ENCODE measurements at places on chromosomes 2 and 18.

GRCh38 chr2:132417430-132418035 is 928 bp downstream of the GPR39 start:
- no peak for DNase-seq

DNA sequence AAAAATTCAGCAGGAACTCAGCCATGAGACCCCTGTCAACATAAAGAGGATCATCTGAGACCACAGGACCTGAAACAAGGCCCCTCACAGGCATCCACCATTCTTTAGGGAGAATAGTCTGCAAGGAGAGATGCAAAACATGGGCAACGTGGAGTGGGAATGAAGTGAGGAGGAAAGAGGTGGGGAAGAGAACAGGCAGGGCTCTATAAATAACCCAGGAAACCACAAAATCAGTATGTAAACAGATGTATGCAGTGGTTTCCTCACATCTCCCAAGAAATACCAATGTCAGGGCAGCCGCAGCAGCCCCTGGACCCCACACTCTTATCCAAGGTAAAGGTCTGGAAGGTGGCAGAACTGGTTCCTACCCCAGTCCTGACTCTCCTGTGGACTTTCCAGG is 168.5 kb downstream of the EN1 start:
- no peak for DNase-seq

- no peak for DNase-seq
These were observed 13.5 kb upstream of the CALCRL start for GRCh38 chr2:187461294-187462261.

GRCh38 chr2:25991965-25992364 is 9.7 kb upstream of the KIF3C start:
- DNase-seq, result no peak

DNA sequence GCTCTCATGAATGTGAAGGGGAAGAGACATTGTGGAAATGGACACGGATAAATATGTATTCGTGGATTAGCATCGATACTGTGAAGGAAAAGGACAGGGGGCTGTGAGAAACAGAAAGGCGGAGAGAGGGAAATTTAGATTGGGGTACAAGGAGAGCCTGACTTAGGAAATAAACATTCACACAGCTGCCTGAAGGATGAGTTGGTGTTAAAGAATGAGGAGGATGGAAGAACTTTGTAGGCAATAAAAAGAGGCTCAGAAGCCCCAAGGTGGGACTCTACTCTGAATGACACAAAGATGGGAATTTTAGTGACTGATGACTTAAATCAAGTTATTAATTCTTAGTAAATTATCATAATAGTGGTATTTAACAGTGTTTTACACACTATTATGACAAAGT is 10.1 kb downstream of the MYO1B start:
- DNase-seq, result no peak

GRCh38 chr2:229088517-229088913 is 182.6 kb downstream of the PID1 start:
- no peak for DNase-seq

GRCh38 chr2:136741471-136741870 is 23.9 kb upstream of the THSD7B start:
- no peak for DNase-seq

GRCh38 chr2:120480903-120481445 is 135.0 kb downstream of the INHBB start:
- DNase-seq, result no peak

DNA sequence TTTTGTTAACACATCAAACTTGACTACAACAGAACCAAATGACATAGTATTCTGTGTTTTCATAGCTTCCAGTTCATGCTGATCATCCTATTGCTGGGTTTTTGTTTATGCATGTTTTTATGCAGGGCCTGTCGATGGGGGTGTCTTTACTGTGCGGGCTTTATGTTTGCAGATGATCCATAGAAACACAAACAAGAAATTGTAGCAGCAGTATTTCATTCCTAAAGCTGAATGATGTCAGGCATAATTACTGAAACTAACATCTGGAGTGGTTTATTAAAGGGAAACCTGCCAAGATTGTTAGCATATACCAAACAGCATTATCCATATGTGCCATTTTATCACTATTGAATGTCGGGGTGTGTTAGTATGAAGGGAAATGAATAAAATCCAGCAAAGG is 129.7 kb downstream of the PTPRM start:
- DNase-seq, result no peak

DNA sequence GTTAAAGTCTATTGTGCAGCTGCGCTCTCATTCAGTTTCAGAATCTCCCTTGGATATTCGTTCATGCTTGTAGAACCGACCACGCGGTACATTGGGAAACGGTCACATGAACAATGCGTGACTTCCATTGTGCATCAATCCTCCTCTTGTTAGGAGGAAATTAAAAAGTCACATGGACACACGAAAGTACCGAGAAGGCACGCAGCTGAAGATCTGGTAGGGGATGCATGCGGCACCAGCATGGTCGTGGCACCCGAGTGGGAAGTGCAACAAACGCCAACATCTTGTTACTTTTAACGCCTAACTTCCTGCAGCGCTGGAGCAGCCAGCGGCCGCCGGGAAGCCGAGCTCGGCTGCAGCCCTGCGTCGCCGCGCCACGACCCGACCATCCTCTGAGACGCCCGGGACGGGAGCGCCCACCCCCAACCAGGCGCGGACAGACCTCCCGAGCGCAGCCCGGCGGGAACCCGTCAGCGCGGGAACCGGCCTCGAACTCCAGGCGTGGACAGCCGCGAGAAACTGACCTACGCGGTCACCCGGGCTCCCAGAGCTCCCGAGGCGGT is 412 bp downstream of the OSBPL1A start:
- peak; percentile 55 for DNase-seq

DNA sequence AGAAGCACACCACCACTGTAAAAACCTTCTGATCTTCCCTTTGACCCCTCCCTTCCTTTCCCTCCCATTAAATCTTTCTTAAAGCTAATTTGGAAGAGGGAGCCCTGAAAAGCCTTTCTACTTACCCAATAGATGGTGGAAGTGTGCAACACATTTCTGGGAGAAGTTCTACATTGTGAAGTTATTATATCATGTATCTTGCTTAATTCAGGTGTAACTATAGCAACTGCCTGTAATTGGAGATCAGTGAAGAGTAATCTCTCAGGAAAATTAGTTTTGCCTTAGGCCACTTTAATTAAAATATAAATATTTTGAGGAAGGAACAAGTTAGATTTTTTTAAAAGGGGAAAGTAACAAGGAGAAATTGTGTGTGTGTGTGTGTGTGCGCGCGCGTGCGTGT is 266.0 kb downstream of the SH3BP4 start:
- no peak for DNase-seq

- no peak for DNase-seq
These were observed 125.1 kb upstream of the TNP1 start for GRCh38 chr2:216984937-216985336.

DNA sequence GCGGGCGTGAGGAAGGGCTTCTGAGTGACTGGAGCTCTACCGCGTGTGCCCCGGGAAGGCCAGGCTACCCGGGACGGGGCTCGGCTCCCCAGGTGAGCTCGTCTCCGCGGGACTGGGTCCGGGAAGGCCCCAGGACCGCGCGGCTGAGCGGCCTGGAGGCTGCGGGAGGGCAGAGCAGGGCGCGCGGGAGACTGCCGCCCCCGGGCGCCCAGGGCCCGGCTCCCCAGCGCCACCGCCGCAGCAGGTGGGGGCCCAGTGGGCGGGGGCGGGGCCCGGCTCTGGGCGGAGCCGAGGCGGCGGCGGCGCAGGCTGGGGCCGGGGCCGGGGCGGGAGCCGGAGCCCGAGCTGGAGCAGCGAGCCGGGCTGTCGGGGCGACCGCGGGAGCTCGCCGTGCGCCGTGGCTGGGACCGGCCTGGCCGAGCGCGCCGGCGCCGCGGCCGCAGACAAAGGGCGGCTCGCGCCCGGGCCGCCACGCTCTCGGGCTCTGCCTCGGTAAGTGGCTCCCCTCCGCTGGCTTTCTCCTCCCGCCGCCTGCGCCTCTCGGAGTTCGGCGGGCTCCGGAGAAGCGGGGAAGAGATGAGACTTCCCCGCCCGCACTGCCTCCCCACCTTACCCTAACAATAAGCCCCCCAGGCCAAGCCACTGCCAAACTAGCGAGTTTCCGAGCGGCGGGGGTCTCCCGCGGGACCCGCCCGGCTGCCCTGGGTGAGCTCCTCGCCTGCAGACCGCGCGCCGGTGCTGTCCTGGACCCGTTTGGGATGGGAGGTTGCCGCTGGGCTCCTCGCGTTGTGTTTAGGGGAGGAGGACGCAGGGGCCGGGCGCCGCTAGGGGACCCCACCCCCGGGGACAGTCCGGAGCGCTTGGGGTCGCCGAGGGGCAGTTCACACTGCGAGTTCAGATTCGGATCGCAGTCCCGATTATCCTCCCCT is at the start of gene MAPK4:
TSS of gene MAPK4 (plus strand) at position 336 of the 929 bp plus-strand sequence. CDS start 103,872 bp downstream, outside the sequence.
- no peak for DNase-seq

- no peak for DNase-seq
These were observed 2091.1 kb upstream of the PIK3C3 start for GRCh38 chr18:39863916-39864315.

- DNase-seq, result no peak
These were observed 649.4 kb upstream of the SLC8A1 start for GRCh38 chr2:41101281-41101680.

DNA sequence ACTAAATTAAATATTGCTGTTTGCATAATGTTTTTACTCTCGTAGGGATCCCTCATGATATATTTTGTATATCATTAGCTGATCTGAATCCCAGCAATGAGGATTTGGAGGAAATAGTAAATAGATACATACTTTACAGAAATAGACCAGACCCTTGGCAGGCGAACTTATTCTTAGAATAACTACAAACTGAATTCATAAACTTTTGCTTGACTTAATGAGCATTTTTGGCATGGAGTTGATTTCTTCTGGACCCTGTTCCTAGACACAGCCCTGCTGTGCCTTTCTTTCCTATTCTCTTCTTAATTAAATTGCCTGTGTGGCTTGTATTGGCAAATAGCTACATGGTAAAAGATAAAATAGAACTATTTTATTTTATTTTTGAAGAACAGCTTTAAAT is 145.9 kb downstream of the GREB1L start:
- no peak for DNase-seq
